ENCODE measurements at places on chromosomes 1 and 21. TPM values are rescaled to one million over a fixed set of nuclear protein-coding genes. Genes with fewer than 3 reads are reported as not detected.

DNA sequence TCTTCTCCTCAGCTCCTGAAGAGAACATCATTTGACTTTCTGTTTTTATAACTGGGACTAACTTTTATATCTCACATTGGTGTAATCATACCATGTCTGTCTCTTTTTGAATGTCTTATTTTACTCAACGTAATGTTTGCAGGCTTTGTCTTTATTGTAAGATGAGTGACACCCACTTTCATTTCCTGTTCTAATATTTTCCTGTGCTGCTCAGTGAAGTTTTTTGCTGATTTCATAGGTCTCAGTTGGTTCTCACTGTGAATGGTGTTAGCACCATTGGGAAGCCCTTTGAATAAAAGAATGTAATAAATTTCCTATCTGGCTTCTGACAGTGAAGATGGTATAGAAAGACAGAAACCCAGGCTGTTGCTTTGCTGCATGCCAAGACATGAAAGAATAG lies 84.0 kb downstream of the RAVER2 start:
- no peak for DNase-seq

- peak; percentile 70 for DNase-seq
These were observed 15.9 kb downstream of the ESPN start for GRCh38 chr1:6440198-6441126.

DNA sequence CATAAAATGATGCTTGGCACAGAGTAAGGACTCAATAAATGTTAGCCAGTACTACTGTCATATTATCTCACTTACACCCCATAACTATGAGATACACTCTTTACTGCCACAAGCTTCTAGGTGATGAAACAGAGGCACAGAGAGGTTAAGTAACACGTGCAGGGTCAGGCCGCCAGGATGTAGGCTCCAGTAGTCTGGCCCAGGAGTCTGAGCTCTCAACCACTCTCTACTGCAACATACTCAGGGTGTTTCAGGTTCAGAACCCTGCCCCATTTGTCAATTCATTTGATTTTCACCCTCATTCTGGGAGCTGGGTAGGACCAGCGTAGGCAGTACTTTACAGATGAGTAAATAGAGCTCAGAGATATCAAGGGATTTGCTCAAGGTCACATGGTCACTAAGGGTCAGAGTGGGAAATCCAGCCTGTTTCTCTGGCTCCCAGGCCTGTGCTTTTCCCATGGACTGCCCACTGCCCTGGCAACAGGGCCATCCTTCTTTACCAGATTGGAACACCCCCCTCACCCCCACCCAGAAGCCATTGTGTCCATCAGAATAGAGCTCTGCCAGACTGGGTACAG lies 21.2 kb downstream of the IQGAP3 start:
- no peak for DNase-seq

The XCL1 gene
- total RNA-seq, result 16.4 TPM

DNA sequence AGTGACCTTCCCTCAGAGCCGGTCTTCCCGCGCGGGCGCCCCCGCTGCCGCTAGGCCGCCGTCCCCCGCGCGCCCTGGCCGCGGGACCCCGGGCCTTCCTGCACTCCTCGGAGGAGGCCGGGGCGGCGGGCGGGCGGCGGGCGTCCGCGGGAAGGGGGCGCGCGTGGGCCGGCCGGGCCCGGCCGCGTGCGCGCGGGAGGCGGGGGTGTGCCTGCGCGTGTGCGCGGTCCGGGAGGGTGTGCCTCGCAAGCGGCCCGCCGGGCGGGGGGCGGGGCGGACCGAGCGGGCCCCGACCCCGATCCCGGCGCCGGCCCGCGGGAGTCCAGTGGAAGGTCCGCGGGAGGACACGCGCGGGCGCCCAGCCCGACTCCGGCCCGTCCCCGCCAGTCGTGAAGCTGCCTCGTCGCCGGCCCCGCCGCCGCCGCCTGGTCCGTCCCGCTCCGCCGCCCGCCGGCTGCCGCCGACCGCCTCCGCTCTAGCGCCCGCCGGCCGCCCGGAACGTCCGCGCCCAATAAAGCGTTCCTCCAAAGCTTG lies 438 bp downstream of the MRPS6 start:
- peak; percentile 57 for DNase-seq

All from activated T-helper 1 cell treated with anti-CD3 and anti-CD28 coated beads, Interleukin-12 subunit alpha, Interleukin-12 subunit beta, Interleukin-2, Interleukin-4 antibody, amounts not matched to agents 30 ng/mL and 10 ng/mL and 1 ng/mL, durations not matched to agents 14 hours and 24 hours and 36 hours (primary cell).